ENCODE measurements at places on chromosomes 7 and 10. TPM values are rescaled to one million over a fixed set of nuclear protein-coding genes. Genes with fewer than 3 reads are reported as not detected.

The LLCFC1 gene
- total RNA-seq = not detected

The STEAP1B gene
- not detected for total RNA-seq

The KIF5B gene
- total RNA-seq = 64.9 TPM

The MEOX2 gene
- not detected for total RNA-seq

The CH25H gene
- 0.12 TPM for total RNA-seq

The FAS gene
- total RNA-seq = 69.3 TPM

The SNX10 gene
- total RNA-seq = 17.5 TPM

The SLC29A4 gene
- 0.42 TPM for total RNA-seq

The CUL2 gene
- total RNA-seq = 35.3 TPM

The CALHM1 gene
- not detected for total RNA-seq

The ERCC6 gene
- total RNA-seq = 16.2 TPM

The CDHR1 gene
- total RNA-seq = 1.4 TPM
